ENCODE measurements at places on chromosomes 2 and 18.

GRCh38 chr2:9618410-9618809 is 12.4 kb downstream of the YWHAQ start:
- no peak for DNase-seq

DNA sequence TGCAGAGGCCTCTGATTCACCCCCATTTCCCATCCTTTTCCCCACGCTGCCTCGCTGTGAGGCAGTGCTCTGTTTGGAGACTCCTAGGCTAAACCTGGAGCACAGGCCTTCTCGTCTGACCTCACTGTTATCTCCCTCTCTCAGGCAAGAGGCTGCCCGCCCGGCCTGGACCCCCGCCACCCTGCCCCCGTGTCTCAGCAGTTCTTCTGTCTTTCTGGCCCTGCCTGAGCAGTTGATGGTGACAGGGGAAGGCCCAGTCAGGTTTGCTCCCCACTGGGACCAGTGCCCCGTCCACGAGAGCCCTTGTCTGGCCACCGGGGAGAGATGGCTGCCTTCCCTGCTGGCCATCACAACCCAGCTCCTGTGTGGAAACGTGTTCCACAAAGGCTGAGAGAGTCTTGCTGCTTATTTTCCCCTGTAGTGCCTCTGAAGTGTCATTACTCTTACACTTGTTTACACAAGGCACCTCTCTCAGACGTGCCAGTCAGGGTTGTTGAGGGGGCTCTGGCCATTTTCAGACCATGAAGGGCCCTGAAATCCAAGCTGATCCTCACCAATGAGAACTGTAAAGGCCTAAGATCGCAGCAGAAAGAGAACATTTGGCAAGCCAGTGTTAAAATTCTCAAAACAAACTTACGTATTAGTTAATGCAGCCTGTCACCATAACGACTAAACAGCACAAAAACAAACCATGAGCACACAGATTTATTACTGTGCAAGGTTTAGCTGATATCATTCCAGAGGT is 210.9 kb downstream of the NDUFA10 start:
- no peak for DNase-seq

GRCh38 chr2:205717175-205717846 is 35.0 kb downstream of the NRP2 start:
- no peak for DNase-seq

GRCh38 chr2:59630789-59631188 is 922.7 kb downstream of the BCL11A start:
- no peak for DNase-seq

DNA sequence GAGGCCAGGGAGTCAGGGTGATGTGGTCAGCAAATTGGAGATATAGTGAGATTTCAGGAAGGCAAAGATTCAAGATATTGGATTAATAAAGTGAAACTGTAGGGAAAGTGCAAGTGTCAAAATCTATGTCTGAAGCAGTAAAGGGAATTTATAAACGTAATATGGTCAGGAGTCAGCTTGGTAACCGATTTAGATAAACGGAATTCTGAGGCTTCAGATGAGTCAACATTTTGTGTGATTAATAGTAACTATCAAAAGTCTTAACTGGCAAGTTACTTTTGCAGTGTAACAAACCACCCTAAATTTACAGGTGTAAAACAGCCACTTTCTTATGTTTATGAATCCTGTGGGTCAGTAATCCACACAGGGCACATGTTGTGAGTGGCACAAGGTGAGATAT is 10.9 kb downstream of the MTX2 start:
- no peak for DNase-seq

DNA sequence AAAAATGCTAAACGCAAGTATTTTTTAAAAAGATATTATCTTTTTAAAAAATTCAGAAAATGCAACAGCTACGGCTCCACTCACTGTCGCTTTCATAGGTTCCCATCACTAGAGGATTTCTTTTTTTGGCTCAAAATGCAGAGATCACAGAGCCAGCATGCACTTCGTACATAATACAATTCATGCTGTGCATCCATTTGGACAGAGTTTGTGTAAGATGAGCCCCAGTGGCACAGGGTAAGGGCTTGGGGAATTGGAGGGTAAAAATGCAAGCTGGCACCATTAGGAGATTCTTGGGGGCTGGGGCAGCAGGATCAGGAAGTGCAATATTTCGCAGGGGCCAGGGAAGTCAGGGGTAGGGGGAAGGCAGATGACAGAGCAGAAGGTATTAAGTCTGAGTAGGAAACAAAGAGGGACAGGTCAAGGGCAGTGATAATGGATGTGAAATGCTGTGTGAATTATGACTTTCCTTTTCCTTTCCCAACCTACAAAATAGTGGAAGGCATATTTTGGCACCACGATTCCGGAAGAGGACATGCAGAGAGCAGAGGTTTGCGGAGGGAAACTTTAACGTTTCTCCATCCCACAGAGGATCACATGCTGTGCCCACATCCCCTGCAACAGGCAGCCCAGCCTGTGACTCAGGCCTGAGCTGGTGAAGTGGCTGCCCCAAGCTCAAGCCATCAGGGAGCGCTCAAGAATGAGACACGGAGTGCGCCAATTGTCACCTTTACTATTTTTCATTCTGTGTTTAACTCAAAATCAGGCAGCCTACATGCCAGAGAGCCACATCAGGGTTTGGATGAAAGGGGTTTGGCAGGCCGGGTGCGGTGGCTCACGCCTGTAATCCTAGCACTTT is 4.7 kb downstream of the CAPG start:
- peak; percentile 42 for DNase-seq

- DNase-seq = no peak
These were observed 60.9 kb upstream of the OSR1 start for GRCh38 chr2:19419211-19419880.

- no peak for DNase-seq
These were observed 339.2 kb downstream of the PDE11A start for GRCh38 chr2:177733322-177733855.

- DNase-seq = no peak
These were observed 282.1 kb downstream of the ZNF516 start for GRCh38 chr18:76212960-76213359.

DNA sequence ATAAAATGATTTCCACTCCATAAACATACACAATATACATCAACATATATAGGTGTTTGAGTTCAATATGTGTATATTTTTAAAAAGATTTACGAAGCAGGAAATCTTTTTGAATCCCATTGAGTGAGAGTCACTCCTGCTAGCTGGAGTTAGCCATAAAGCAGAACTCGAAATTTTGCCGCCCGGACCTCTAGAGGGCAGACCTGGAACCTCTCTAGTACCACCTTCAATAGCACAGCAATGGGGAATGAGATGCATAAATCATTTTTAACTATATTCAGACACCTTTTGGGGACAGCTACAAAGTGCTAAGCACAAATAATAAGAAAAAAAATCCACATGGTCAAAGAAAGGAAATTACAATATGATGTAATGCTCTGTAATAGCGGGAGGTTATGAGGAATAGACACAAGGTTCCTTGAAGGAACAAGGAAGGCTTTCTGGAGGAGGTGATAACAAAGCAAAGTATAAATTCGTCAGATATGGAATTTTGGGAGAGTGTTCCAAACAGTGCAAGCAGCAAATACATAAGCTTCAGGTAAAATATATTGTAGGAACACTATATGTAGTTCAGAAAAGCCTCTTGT is 533.4 kb downstream of the ERBB4 start:
- peak; percentile 27 for DNase-seq

DNA sequence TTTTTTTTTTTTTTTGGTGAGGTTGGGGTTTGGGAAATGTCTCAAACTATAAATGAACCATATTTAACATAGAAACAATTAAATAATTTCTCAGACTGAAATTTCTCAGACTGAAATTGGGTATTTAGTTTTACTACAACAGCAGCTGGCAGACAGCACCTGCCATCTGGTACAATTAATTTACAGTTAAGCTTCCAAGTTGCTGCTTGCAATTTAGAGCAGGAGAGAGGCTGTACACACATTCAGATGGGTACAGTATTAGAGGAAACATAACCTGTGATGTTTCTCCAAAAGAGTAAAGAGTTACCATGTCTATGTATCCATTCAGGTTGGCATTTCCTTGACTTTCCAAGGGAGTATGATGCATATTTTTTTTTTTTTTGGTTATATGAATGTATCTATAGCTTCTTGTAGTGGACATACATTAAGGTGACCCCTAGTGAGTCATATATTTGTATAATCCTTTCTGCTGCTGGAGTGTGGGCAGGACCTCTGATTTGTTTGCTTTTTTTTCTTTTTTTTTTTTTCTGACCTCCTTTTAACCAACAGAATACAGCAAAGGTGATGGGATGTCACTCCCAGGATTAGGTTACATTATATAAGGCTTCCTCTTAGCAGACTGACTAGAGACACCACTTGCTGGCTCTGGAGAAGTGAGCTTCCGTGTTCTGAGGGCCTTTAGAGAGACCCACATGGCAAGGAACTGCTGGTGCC is 201.7 kb downstream of the PTH2R start:
- no peak for DNase-seq

GRCh38 chr2:172242961-172243360 is 140.3 kb upstream of the DLX2 start:
- no peak for DNase-seq

DNA sequence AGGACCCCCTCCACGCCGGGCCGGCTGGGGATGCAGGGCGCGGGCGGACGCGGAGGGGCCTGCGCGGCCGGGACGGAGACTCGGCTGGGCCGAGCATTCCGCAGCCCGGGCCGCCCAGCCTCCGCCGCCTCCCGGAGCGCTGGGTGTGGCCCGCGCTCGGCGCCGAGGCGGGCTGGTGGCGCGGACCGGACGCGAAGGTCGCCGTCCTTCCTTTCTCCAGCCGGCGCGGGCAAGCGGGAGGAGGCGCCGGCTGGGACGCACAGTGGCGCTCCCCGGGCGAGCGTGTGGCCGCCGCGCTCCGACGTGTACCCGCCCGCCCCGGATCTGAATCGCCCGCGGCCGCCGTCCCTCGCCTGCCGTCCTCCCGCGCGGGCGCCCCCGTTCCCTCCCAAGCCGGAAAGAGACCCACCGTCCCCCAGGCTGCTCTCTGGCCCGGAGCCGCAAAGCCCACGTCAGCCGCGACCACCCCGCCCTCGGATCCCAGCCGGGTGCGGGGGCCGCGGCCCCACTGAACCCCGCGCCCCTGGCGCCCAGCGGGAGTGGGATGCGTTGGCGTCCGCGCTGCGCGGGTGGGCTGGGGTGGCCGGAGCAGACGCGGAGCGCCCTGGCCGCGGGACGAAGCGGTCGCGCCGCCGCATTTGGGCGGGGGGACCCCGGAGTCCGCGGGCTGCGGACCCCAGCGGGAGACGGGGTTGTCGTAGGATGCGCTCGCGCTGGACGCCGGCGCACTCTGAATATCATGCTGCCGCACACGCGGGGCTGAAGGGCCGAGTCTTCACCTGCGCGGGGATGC is 634 bp downstream of the SPATS2L start:
- peak; percentile 51 for DNase-seq

- DNase-seq = peak; percentile 97
These were observed 104.8 kb downstream of the COLEC12 start for GRCh38 chr18:395456-396250.

DNA sequence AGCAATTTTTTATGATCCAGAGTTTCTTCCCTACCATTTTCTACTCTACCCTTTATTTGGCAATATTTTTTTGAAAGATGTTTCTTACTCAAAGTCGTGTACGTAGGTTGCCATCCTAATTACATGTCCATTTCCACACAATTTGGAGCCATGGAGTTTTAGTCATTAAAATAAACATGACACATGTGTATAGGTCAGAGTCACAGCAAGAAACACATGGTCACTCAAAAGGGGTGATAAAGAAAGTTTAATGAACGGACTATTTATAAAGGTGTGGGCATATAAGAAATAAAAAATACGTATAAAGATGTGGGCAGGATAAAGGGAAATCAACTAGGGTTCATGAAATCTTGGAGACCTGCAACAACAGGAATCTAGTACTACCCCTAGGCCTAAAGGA is 138.9 kb downstream of the SLC4A10 start:
- DNase-seq = no peak

- peak; percentile 45 for DNase-seq
These were observed 56.9 kb downstream of the RHBDD1 start for GRCh38 chr2:226892729-226893128.

- no peak for DNase-seq
These were observed 48.1 kb downstream of the AQP12A start for GRCh38 chr2:240739797-240740196.

GRCh38 chr18:13610555-13611141 is 115.7 kb downstream of the FAM210A start:
- no peak for DNase-seq
